ENCODE measurements at places on chromosomes 12 and 14. TPM values are rescaled to one million over a fixed set of nuclear protein-coding genes. Genes with fewer than 3 reads are reported as not detected.

DNA sequence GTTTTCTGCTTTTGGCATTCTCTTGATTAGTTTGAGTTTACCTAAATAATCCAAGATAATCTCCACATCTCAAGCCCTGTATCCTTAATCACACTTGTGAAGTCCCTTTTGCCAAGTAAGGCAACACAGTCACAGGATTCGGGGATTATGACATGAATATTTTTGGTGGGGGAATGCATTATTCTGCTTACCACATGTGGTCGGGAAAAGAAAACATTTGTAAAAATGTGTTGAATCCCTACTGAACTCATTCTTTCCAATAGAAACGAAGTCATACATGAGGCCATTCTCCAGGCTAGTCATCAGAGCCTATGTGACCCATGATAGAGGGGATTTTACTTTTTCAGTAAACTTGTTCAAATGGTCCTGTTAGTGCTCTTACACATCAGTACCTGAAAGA is 58.5 kb upstream of the PRICKLE1 start:
- no peak for DNase-seq

Gene WNT5B
- 0.43 TPM for total RNA-seq

- no peak for DNase-seq
These were observed 17.8 kb downstream of the CCDC85C start for GRCh38 chr14:99586054-99586760.

DNA sequence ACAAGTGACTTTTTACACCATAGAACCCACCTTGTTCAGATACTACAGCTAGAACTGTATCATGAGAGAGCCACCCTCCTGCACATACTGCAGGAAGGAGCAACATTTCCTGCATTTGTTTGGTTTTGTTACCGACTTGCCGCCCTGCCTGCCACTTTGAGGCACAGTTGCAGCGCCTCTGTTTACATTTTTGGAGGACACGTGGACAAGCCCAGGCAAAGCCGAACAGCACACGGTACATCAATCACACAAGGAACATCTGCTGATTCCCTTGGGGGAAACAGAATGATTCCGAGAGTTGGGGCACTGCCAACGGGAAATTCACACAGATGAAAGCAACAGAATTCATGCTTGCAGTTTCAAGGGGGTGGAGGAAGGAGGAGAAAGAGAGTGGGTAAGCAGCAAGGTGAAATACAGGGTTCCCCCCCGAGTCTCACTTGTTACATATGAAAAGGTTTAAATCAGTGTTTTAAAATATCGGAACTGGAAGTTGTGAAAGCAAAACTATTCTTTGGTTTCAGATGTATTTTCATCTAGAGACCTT is 110.7 kb downstream of the BTG1 start:
- DNase-seq, result no peak

- no peak for DNase-seq
These were observed 9.1 kb downstream of the NFATC4 start for GRCh38 chr14:24377126-24377525.

- no peak for DNase-seq
These were observed 32.2 kb downstream of the TESC start for GRCh38 chr12:117067016-117067415.

GRCh38 chr14:34302654-34303053 is 159.4 kb downstream of the SPTSSA start:
- no peak for DNase-seq

DNA sequence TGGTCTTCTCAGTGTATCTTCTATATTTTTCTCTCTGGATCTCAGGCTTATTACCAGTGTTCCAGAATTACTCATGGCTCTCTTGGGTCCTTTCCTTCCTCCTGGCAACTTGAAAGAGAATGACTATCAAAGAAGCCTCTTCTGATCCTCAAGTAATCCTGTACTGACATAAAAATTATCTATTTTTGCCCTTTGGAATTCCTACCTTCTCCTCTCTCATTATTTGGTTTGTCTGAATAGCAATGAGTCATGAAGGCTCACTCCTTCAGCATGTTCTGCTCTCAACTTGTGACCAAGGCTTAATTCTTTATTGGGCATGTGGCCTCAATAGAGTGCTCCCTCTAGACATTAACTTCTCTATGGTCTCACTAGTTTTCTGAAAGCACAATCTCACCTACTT is 553.6 kb upstream of the ATP2B1 start:
- no peak for DNase-seq

Gene PMEL
- 0.75 TPM for total RNA-seq

Gene SCNN1A
- total RNA-seq, result 0.46 TPM

Gene SERPINA3
- total RNA-seq, result 24.5 TPM

DNA sequence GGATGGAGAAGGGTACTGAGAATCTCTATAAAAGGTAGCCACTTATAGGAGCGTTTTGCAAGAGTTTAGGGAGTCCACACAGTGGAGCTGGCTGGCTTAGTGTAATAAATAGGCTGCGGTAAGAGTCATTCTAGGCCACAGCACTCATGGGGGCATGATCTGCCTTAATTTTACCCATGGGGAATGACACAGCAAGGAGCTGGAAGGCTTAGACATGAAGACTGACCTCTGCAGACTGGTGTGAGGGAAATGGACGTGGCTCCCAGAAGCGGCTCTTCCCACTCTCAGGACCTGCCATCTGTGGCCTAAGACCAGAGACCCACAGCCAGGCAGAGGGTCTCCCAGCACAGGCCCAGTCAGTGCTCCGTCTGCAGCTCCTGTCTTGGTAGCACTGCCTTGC is 173.3 kb downstream of the PPM1H start:
- no peak for DNase-seq

- no peak for DNase-seq
These were observed 56.8 kb downstream of the BTG1 start for GRCh38 chr12:92088805-92089204.

Gene SLC5A8
- total RNA-seq, result not detected

Gene MSI1
- 9.7 TPM for total RNA-seq

- no peak for DNase-seq
These were observed 5.5 kb downstream of the ANKRD52 start for GRCh38 chr12:56252649-56253048.

GRCh38 chr14:61561657-61562276 is 133.5 kb upstream of the HIF1A start:
- peak; percentile 89 for DNase-seq

Gene MIP
- total RNA-seq, result 0.48 TPM

Gene IL23A
- not detected for total RNA-seq

Gene DNAI7
- 0.38 TPM for total RNA-seq

GRCh38 chr12:29655861-29656260 is 127.9 kb downstream of the TMTC1 start:
- no peak for DNase-seq

DNA sequence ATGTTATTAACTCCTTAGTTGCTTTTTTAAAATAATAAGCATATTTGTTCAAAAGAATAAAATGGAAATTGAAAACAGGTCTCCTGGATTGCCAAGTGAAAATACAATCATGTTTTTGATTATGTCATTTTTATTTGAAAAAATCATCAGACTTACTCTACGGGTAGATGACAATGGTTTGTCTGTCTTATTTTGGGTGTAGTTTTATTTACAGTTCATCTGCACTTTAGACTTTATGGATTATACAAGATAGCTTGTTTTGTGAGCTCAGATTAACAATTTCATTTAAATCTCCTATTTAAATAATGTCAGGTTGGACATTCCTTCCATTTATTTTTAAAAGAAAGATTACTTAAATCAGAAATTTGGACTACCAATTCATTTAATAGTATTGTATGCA is 14.8 kb downstream of the TMEM260 start:
- no peak for DNase-seq

Gene CD4
- 3.8 TPM for total RNA-seq

GRCh38 chr14:94971750-94972149 is 185.6 kb downstream of the DICER1 start:
- DNase-seq, result no peak

- DNase-seq, result no peak
These were observed 57.8 kb downstream of the LIN52 start for GRCh38 chr14:74142523-74142922.

Gene BDKRB2
- total RNA-seq, result 0.57 TPM

Gene CDCA3
- 0.65 TPM for total RNA-seq

DNA sequence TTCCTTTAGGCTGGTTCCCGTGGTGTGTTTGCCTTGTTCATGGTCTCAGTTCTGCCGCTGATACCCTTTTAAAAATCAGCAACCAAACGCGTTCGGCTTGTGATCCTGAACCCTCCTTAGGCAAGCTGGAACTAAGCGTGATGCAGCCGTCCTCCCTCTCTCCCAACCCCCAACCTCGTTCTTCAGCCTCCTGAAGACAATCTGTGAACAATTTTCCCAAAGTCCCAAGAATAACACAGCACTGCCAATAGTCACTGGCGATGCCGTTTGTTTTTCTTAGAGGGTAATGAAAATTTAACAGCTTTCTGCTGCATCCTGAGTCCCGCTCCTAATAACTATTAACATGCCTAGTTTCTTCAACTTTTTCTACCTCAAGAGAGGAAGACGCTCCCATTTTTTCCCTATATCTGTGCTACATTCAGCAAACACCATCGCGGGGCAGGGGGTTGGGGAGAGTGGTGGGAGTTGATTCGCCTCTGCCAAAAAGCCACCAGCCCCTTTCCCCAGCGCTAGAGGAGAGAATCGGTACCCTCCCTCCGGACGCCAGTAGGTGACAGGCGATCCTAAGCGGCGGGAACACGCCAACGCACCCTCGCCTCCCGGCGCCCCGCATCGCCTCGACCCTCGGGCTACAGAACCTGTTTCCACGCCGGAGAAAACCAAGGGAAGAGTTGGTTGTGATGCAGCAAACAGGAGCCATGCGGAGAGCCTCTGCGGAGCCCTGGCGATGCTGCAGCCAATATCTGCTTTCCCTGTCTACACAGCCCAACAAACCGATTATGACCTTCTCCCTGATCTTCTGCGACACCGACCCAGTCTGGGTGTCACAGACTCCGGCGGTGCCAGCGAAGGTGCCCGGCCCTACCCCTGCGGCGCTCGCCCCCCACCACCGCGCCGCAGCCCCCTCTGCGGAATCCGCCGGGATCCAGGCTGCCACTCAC is 752 bp downstream of the PRICKLE1 start:
- no peak for DNase-seq

- no peak for DNase-seq
These were observed 48.0 kb downstream of the DRAM1 start for GRCh38 chr12:101925361-101925760.

Gene KRT73
- not detected for total RNA-seq

- DNase-seq, result no peak
These were observed 135.6 kb downstream of the RFLNA start for GRCh38 chr12:124430491-124430890.
